ENCODE measurements at places on chromosomes 16 and 17.

DNA sequence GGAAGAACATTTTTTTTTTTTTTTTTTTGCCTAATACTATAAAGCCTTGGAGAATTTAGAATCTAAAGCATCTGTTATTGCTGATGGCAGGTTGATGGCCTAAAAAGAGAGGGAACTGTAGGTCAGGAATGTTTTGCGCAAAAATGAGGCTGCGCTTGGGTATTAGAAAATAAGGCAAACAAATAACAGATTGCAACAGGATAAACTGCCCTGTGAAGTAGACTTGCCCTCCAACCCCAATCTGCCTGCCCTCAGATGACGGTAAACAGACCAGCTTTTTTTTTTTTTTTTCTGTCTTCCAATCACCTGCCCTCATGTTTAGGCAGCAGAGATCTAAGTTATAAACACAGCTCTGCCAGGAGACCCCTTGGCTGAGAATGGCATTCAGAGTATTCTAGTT is 3.8 kb upstream of the DHX8 start:
- DNase-seq, result no peak

DNA sequence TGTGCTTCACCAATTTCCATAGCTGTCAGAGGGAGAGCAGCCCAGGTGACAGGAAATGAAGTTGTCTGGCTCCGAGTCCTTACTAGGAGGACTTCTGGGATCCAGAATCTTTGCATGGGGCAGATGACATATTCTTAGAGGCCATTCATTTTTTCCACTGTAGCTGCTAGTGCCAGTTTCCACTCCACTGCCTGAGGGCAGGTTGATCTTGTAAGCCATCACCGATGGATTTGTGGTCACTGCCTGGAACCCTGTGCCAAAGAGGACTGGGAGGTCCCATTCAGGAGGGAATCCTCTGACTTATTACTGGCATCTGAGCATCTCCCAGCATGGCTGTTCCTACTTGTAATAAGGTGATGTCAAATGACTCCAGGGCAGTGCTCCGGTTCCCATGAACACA is 144.1 kb upstream of the KCNJ18 start:
- no peak for DNase-seq

DNA sequence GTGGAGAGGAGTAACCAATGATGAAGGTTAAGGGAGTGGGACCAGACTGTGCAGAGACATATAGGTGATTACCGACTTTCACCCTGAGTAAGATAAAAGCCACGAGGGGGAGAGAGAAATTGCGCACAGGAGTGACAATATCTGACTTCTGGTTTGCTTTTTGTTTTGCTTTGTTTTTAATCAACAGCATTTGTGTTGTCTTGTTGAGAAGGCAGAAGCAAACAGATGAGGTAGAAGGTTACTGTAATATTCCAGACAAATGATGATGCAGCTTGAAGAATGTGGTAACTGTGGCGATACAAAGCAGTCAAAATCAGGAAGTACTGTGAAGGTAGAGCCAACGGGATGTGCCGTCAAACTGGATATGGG is 7.5 kb downstream of the PELP1 start:
- no peak for DNase-seq

- DNase-seq, result no peak
These were observed 23.6 kb downstream of the CRISPLD2 start for GRCh38 chr16:84843149-84844048.

DNA sequence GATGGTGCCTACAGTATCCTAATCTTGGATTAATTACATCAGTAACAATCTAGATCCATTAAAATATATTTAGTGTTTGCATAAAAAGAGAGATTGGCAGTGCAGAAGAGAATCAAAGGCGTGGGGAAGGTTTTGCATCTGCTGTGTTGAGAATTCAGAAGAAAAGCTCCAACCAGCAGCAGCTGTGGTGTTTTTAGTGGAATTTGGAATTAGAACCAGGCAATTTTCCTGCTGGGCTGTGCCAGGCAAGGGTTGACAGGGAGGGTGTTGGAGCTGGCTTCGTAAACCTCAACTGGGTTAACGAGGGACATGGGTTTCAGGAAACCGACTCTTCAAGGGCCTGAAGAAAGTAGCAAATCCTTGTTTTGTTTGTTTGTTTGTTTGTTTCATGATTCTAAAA is 107.8 kb upstream of the WSCD1 start:
- no peak for DNase-seq
